Posterior vena cava (tissue), 2 donors: ENCODE measurements at places on chromosomes 4 and X.

DNA sequence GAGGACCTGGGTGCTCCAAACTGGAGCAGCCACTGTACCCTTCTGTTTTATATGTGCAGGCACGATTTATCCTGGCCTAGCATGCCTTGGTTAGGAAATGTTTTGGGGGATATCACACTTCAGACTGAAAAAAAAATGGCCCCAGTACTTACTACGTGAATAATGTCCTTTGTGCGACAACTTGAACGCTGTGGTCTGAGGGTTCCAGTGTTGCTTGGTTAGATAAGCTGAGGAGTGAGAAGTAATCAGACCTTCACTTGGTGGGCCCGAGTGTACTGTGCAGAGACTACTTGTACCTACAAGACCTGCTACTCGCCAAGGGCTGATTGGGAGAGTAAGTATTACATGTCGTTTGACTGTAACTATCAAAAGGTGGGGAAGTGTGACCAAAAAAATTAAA lies 678 bp downstream of the DNAAF6 start:
- DNase-seq, result no peak

DNA sequence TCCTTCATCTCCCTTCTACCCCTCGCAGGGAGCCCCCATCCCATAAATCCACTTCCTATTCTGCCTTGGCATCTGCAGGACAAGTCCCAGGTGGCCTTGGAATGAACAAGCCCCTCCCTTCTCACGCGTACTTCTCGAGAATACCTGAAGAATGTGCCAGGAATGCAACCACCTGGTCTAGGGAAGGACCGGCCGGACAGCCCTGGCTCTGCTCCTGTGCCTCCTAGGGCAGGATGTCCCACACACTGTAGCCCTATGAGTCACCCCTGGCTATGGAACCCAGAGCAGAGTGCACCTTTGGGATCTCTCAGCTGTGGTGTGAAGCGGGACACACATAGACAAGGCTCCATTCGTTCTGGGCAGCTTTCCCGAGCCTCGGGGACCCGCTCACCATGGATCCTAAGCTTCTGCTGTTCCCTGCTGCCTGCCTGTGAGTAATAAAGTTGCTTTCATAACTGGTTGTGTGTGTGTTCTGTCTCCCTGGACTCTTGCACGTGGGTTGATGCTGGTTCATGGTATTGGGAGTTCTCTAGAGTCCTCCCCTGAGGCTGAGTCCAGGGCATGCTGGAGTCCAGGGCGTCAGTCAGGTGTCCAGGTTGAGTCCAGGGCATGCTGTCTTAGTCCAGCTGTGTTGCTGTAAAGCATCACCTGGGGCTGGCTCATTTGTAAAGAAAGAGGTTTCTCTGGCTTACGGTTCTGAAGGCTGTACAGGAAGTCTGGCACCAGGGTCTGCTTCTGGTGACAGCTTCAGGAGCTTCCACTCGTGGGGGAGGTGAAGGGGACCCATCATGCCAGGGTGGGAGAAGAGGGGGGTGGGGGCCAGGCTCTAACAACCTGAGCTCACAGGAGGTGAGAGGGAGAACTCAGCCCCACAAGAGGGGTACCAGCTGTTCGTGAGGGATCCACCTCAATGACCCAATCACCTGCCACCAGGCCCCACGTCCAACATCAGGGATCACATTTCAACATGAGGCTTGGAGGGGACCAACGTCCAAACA lies 7.4 kb upstream of the PDE6B start:
- DNase-seq, result peak; percentile 32

DNA sequence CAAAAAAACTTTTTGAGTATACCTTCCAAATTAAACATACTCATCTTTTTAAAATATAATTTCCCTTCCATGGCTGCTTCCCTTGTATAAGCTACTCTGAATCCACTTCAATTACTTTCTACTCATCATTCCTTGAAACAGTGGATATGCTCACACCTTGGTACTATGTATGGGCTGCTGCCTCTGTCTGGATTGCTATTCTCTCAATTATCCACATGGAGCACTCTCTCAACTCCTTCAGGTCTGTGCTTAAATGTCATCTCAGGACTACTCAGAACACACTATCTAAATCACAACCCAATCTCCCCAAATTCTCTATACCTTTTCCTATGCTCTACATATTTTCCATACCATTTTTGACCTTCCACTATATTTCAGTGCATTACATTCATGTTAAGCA lies 898.9 kb upstream of the EPHA5 start:
- no peak for DNase-seq

GRCh38 chrX:34900691-34901090 lies 41.9 kb upstream of the FAM47B start:
- DNase-seq, result no peak

DNA sequence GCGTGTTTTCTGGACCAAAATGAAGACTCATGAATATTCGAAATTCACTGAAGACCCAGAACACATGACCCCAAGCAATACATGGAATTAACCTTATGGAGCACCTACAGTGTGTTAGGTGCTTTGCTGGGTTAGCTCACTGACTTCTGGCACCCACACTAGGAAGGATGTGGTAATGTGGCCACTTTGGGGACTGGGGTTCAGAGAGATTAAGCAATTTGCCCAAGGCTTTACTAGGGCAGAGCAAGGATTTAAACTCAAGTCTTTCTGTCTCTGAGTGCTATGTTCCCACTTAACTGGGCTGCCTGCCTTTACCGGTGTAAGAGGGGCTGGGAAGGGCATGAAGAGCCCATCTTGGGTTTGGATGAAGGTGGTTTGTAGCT lies 162.0 kb upstream of the ATP6AP2 start:
- no peak for DNase-seq

- DNase-seq, result no peak
These were observed 14.1 kb upstream of the BRS3 start for GRCh38 chrX:136473663-136474062.

DNA sequence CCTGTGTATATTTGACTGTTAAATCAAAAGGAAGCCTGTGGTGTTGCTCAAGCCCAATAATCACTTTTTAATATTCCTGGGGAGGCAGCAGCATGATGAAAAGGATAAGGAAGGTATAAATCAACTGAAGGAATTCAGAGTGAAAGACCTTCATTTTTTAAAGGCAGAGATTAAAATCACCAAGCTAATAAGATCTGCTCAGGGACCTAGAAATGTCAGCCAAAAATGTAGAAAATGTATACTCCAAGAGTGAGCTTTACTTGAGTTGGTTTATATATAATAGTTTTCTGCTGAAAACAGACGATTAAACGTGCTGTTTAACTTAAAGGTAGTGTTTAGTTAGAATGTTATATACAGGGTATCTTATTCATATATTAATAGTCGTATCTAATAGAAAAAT lies 549.3 kb downstream of the IQCM start:
- DNase-seq, result no peak
